ENCODE measurements at places on chromosomes 7 and 10.

GRCh38 chr10:44960482-44961229 is 1.1 kb downstream of the RASSF4 start:
- DNase-seq, result no peak

GRCh38 chr7:106520962-106521514 is 139.9 kb downstream of the CCDC71L start:
- no peak for DNase-seq

DNA sequence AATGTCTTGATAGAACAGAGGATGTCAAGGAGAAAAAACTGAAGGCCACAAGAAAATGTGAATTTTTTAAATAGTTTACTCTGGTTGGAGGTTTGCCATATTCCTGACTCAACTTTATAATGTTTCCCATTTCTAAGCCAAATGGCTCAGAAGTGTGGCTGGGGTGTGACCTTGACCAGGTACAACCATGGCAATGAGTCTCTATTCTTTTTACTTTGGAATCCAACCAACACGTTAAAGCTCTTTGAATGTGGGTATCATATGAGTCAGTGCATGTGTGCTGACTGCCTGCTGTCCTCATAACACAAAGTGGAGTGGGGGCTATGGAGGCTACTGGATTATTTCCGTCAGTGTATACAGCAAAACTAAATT is 33.5 kb upstream of the DLD start:
- DNase-seq, result peak; percentile 21

DNA sequence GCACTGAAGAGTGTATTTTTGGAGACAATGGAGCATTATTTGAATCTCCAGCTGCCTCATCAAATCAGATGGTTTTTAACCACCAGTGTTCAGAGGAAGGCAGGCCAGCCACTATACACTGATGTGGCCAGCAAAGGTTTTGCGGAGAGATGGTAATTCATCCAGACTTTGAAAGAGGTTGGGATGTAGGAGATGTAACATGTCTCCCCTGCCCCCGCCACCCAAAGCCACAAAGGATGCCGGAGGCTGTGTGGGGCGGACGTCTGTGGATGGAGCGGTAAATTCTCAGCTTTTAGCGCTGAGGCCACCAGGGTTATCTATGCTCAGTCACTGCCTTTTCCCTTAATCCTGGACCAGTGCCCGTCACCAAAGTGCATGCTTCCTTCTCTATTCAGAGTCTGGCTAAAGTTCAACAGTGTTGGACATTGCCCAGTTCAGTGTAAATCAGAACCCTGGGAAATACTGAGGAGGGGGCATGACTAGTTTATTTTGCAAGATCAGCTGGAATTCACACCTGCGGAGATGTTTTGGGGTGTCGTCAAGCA is 3.7 kb upstream of the TRIP6 start:
- DNase-seq, result no peak

GRCh38 chr7:127366680-127367079 is 25.8 kb downstream of the ZNF800 start:
- no peak for DNase-seq

DNA sequence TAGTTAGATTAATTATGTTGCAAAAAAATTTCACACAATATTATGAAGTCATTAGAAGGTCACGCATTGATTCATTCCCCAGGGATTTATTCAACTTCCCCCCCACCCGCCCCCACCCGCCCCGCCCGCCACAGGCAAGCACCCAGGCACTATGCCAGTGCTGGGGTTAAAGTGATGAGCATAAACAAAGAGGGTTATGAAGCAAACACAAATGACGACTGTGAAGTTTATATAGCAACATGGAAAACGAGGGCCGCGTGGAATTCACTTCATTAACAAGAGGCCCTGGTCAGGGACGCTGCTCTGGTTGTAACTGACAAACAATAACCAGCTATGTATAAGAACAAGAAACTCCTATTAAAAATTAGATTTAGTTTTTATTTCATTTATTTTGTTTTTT is 656.5 kb upstream of the COBL start:
- no peak for DNase-seq

DNA sequence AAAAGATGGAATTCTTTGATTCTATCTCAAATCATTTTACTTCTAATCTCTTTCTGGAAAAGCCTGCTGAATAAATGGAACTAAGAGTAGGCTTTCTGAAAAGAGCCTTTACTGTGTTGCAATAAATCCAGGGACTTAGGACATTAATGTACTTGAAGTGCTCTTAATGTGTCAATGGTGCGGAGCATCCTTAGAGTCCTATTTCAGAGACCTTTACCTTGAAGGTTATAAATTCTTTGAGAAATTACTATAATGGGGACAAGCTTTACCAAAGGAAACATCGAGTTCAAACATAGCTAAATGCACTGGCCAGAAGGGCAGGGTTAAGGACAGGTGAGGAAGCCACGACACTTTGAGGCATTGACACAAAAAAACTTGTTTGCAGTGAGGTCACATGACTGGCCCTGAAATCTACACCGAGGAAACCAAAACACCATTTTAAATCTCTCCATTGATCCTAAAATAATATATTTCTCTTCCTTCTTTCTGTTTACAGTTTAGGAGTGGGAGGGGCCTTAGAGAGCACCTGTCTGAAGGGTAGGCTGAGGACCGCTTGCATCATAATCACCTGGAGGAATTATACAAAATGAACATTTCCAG is 48.1 kb upstream of the EXOC6 start:
- no peak for DNase-seq

GRCh38 chr7:117053432-117053831 is 100.1 kb downstream of the ST7 start:
- DNase-seq, result peak; percentile 20

DNA sequence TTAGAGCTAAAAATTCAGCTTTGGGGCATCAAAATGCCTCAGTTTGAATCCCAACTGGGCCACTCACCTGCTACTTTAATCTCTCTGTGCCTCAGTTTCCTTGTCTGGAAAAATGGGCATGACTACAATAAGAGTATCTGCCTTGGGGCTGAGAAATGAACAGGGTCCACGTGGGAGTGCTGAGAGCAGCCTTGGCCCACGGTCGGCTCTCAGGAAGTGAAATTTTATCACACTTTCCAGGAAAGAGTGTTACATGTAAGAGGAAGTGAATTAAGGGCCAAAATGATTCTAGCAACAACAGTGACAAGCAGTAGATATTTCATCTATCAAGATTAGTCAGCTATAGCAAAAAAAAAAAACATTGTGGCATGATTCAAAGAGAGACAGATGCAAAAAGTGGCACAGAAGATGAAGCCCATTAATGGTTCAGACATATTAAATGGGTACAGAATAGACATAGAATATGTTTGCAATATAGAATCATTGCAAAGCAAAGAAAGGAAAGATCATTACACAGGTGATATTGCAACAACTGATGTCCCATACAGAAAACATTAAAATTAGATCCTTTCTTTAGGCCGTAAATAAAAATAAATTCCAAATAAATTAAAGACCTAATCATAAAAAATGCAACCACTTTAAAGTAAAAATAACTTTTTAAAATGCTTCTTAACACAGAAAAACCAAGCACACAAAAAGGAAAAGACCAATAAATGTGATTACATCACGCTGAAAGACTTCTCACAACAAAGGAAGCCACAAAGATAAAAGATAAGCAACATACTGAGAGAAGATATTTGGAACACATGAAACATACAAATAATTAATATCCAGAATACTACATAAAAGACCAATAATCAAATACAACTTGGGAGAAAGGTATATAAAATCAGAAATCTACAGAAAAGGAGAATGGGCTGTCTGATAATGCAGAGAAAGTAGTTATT is 4.3 kb downstream of the TMEM273 start:
- DNase-seq, result no peak

GRCh38 chr10:19908991-19909696 is 92.9 kb downstream of the PLXDC2 start:
- no peak for DNase-seq

GRCh38 chr7:46210467-46210866 is 289.4 kb upstream of the IGFBP3 start:
- peak; percentile 59 for DNase-seq

DNA sequence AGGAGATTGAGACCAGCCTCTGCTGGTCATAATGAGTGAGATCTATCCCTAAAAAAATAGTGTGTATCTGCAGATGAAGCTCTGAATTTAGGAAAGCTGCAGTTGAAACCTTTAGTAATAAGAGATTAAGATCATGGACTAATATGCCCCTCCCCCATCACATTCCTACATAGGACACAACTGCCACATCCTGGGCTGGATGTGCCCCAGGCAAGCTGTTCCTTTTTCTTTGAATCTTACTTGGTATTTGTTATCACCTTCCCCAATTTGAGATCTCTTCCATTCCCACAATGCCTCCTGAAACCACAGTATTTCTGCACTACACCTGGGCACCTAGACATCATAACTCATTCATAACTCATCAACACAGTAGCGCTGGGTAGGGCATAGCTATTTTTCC is 74.1 kb downstream of the DOCK1 start:
- DNase-seq, result peak; percentile 13

- DNase-seq, result no peak
Observed at GRCh38 chr10:127702271-127702670, 34.7 kb upstream of the FOXI2 start.

DNA sequence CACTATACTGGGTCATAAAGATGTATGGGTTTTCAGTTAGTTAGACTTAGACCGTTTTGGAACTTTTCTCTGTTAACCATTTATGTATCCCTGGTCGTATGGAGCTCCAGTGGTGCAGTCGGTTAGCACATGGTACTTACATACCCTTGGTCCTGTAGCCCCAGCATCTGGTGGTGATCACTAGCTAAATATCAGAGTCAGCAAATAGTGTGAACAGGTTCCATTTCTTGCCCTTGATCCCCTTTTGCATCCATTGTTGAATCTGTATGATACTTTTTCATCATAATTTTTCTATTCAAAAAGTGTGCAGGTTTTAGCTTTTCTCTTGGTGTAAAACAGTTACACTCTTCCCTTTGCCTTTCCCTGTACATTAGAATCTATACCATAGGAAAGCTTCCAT is 15.9 kb downstream of the NIPSNAP2 start:
- DNase-seq, result no peak

DNA sequence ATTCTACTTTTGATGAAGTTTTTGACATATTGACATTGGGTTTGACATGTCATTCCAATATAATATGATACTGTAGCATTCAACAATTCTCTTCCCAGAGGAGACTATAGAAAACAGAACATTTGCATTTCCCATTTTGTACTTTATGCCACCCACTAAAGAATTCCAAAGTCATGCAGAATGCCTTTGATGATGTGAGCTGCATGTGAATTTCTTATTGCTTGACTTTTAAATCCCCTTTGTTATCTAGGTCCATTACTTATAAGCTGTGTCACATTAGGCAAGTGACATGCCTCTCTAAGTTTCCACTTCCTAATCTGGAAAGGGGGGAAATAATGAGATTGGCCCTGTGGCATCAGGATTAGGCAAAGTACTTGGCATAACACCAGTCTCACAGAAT is 436.7 kb downstream of the AUTS2 start:
- DNase-seq, result no peak

DNA sequence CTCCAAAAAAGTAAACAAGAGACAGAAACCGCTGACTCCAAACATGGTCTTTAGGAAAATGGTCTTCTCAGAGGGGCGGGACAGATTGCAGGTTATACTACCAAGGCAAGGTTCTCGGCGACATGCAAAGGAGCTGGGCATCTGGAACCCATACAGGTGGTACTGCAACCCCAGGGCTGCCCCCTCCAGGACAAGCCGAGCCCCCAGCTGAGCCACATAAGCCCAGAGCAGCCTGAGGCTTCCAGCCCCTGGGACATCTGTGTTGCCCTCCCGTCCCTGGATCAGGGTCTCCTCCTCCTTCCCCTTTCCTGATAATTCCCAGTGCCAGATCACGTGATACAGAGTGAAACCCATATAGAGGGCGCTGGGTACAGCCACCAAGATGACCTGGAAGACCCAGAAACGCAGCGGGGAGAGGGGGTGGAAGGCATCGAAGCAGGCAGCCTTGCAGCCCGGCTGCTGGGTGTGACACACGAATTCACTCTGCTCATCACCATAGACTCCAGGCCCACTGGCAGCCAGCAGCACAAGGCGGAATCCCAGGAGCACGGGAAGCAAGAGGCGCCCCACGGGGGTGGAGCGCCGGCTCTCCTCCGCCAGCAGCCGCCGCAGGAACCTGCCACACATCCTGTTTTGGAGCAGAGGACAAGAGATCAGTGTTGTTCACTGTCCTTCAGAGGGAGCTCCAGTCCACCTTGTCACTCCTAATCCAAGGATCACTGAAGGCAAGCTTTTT is at the start of gene GJC3:
TSS of gene GJC3 (minus strand) at position 627 of the 736 bp plus-strand sequence. CDS start at position 627, 0 bp downstream.
- peak; percentile 65 for DNase-seq

All from fibroblast of skin of back (primary cell).